ENCODE measurements at places on chromosomes 6 and 20.

DNA sequence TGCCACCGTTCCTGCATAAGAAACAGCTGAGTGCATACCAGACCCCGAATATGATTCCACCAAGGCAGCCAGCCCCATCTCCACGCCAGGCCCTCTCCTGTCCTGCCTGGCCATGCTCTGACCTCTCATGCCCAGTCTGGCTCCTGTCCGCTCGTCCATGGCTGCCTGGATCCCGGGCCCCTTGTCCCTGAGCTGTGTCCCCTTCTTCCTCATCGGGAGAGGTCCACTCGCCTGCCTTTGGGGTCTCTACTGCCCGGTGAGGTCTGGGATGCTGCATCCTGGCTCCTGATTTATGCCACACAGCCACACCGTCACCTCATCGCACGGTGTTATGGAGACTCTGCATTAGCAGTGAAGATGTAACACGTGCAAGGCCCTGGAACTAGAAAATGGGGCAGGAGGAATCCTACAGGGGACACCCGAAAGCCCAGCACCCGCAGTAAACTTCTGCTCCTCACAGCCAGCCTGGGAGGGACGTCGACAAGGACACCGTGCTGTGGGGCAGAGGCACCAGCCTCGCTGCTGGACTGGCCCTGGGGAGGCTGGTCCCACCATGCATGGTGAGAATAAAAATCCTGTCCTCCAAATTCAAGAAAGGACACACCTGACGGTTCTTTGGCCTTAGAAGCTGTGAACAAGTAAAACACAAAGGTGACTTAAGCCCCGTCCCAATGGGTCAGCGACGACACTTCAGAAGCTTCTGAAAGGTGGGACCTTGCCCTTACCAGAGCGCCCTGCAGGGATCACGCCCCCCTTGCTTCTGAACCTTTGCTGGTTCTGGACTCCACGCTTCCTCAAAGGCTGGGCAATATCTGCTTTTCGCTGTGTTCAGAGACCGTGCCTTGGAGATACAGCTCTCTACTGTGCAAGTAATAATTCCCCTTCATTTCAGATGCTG, 103.0 kb downstream of the DLL1 start:
- no peak for DNase-seq

- DNase-seq, result no peak
Measured at GRCh38 chr20:25038591-25039015, 19.3 kb downstream of the ACSS1 start.

DNA sequence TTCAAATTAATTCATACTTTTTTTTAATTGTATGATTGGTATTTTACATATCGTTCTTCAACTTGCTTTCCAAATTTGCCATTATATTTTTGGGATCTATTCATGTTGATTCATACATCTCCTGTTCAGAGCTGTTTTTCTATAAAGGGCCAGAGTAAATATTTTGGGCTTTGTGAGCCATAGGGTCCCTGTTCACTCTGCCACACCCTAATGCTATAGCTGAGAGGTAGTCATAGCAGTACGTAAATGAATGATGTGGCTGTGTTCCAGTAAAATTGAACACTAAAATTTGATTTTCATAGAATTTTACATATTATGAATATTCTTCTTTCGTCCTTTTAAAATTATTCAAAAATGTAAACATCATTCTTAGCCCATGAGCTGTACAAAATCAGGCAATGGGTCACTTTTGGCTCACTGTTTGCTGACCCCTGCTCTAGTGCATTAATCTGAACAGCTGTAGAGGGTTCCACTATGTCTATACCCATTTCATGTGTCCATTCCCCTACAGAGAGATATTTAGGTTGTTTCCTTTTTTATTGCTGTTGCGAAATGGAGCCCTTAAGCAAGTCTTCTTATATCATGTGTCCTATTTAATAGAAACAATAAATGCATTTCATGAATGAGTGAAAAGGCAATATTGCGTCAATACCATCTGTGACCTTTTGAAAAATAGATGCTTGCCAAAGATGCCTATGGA, 136.4 kb upstream of the SALL4 start:
- no peak for DNase-seq

GRCh38 chr6:111358454-111358853, 124.6 kb downstream of the REV3L start:
- DNase-seq, result no peak

GRCh38 chr6:46347669-46348068, 143.6 kb downstream of the RCAN2 start:
- no peak for DNase-seq

DNA sequence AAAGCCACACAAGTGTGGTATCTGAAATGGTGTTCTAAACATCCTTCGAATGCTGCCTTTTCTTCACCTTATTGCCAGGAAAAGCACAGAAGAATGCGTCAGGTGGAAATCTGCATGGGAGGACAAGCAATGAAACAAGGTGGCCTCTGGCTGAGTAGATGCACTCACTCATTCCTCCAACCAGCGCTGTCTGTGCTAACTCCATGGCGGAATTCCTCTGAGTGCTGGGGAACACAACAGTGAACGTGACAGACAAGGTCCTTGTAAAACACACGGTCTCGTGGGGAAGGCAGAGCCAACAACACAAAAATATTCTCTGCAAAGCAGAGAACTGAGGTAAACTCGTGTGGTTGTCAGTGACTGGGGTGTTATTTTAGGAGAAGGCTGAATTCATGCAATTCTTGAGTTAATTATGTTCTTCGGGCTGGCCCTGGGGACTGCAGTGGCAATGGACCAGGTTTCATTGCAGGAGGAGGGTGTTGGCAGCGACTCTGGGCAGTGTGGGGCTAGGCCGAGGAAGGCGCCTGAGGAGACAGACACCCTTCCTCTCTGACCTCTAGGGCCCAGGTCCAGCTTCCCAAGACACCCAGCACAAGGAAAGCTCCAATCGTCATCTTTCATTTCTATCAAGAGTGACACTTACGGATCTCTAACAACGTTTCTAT, 339.7 kb downstream of the PRKN start:
- no peak for DNase-seq

- DNase-seq, result no peak
Measured at GRCh38 chr6:90162648-90163387, 133.8 kb downstream of the BACH2 start.

DNA sequence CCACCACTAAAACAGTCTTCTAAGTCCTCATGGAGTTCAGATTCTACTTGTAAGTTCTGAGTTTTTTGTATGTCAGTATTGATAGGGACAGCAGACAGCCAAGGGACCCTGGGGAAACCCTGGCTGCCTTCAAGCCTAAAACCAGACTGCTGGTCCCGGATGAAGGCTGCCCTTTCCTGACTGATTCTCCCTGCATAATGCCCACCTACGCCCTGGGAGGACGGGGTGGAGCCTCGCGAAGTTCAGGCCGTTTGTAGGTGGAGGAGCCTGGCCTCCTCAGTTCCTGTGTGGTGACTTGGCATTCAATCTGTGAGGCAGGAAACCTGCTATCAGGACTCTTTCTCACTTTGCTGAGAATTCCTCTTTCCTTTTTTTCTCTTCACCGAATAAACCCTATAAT, 120.3 kb upstream of the LGSN start:
- DNase-seq, result no peak

DNA sequence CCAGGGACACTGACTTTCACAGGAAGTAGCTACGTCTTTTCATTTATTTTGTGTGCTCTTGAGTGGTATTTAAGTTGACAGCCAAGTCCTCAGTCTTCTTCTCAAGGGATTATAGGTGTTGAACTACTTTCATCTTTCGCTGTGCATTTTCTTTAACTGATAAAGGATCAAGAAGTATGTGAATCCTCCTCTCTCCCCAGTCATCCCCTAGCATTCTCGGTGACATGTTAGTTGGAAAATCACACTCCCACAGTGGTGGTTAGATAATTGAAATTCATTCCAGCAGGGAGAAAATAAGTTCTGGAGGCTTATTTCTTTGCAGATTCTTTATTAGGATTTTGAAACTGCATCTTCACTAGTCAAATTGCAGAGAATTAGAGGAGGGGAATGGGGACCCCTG, 569.4 kb downstream of the MEI4 start:
- DNase-seq, result no peak

DNA sequence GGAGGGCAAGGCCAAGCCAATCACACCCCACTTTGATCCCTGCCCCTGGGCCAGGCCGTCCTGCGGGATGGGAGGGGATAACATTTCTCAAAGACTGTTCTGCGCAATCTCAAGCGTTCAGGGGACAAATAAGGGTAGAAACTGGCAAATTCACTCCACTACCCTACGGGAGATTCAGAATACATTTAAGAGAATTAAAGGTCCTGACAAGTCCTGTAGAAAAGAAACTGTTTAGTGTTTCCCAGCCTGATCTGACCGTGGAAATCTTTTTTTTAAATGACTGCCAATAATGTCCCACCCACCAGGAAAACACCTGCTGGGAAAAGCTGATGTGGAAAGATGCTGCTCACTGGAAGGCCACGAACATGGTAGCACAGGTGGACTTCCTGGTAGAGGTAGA, 140.6 kb upstream of the RNF24 start:
- DNase-seq, result no peak

DNA sequence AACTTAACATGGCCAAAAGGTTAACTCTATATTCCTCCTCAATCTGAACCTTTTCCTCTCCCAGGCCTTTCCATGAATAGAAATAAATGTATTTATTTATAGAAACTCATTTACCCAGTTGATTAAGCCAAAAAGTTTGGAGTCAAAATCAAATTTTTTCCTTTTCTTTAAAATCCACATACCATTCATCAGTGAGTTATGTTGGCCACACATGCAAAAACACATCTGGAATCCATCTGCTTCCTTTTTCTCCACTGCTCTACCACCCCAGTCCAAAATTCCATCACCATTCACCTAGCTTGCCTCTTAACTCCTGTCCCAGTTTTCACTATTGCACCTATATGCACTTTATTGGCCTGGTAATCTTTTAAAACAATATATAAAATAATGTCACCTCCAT, 62.4 kb upstream of the TMEM200A start:
- DNase-seq, result no peak

DNA sequence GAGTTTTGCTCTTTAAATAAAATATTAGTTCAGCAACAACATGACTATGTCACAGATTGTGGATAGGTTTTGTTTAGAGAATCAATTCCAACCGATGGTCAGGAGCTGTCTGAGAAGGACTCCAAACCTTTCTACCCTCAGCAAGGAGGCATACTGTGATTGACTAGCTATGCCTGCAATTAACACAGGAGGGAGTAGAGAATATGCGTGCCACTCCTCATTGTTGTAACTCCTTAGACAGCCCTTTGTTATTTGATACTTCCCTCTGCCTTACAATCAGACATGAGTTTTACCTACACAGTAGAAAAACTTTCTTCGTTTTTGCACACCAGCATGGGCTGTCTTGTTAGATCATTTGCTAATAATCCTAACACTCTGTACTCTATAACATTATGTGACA, 796.5 kb downstream of the PRIM2 start:
- DNase-seq, result no peak

- no peak for DNase-seq
Measured at GRCh38 chr6:37946057-37946456, 126.5 kb downstream of the ZFAND3 start.

- DNase-seq, result no peak
Measured at GRCh38 chr6:38415231-38416005, 224.3 kb downstream of the BTBD9 start.

- no peak for DNase-seq
Measured at GRCh38 chr6:35023091-35024000, 117.8 kb downstream of the TCP11 start.

DNA sequence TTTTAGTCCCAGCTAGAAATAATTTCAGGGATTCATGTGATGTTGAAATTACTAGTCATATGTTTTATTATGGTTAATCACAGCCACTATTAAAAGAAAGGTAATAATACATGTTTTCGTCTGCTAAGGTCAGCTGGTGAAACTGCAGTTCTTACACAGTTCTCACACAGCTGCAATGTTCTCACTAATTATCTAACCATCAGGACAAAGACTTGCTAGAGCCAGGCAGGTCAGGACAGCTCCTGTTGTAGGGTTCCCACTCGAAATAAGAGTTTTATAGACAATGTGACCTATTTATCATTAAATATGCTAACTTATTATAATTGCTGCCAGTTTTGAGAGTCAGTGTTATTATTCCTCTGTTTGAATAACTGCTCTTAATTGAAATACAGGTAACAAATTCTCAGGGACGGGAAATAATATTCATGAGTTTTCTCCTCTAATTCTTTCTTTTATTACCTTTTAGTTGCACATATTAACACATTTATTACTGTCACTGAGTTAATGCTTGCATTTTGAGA, 97.9 kb downstream of the GJA1 start:
- no peak for DNase-seq

DNA sequence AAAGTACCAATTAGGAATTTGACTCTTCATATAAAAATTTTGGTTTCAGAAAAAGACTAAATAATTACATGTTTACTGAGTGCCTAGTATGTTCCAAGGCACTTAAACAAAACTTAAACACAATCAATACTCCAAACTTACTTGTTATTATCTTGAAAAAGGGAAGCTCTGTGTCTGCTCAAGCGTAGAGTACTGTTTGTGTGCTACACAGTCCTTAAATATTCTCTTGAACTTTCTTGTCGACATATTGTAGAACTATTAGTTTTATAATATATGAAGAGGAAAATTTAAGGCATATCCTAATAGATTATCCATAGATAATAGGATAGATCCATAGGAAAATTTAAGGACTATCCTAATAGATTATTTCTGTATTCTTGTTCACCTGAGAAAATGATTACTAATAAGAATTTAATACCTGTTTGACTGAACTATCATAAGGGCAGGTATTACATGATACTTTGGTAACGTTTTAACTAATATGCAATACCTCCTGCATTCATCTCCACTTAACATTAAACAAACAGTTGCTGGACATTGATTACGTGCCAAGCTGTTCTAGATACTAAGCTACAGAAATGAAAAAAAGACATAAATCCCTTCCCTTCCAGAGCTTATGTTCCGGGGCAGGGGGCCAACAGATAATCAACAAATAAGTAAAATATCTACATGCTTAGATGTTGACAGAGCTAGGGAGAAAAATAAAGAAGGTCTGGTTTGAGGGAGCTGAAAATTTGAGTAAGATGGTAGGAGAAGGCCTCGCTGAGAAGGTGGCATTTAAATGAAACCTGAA, 115.2 kb upstream of the BCLAF1 start:
- DNase-seq, result no peak

- peak; percentile 16 for DNase-seq
Measured at GRCh38 chr6:14211562-14211942, 94.0 kb downstream of the CD83 start.

DNA sequence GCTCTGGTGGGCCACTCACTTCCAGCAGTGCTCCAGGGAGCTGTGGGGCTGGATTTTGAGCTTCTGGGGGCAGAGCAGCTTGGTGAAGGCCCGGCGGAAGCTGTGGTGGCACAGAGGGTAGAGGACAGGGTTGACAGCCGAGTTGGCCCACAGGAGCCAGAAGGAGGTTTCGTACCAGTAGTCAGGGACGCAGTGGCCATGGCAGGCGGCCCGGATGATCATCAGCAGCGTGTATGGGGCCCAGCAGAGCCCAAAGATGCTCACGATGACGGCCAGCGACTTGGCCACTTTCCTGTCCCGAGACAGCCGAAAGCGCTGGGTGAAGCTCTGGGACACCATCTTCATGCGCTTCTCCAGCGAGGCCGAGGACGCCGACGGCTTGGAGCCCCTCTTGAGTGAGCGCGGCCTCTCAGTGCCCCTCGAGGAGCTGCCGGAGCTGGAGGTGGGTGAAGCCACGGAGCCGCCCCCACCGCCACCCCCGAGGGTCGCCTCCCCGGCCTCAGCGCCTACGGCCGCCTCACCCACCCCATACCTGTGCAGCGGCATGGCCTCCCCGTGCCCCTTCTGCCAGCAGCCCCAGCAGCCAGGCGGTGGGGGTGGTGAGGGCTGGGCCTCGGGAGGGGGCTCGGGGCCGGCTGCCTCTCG, 4.0 kb downstream of the HRH3 start:
- no peak for DNase-seq

GRCh38 chr20:20327746-20328145, 40.2 kb upstream of the INSM1 start:
- DNase-seq, result no peak

GRCh38 chr6:137631323-137631722, 137.1 kb upstream of the OLIG3 start:
- DNase-seq, result no peak

Data from activated CD4-positive, alpha-beta T cell treated with anti-CD3 and anti-CD28 coated beads for 24 hours (primary cell).